ENCODE measurements at places on chromosomes 6 and 20.

DNA sequence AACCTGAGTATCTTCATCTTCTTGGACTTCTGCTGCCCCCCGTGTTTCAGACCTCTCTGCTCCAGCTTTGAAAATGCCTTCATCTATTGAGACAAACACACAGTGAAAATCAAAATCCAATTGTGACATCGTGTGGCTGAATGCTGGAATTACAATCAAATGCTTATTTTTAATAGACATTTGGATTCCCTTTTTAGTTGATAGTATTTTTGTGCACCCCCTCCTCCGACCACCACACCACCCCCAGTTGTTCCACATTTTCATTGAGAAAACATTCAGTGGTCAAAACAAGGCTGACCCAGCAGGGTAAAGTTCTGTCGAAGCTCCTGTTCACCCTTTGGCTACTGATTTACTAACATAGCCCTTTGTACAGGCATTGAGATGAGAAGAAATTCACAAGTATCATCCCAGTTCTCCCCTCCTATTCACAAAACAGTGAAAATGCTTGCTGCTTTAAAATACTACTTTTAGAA is 79.0 kb downstream of the NRSN1 start:
- H3K36me3 ChIP-seq, result no peaks in the 10 kb centered on the region
- DNase-seq, result no peak
- H3K27ac ChIP-seq, result no peak overlapping the region
- H3K4me3 ChIP-seq, result no peak overlapping the region
- H3K27me3 ChIP-seq, result peaks cover 10% of the 10 kb centered on the region

DNA sequence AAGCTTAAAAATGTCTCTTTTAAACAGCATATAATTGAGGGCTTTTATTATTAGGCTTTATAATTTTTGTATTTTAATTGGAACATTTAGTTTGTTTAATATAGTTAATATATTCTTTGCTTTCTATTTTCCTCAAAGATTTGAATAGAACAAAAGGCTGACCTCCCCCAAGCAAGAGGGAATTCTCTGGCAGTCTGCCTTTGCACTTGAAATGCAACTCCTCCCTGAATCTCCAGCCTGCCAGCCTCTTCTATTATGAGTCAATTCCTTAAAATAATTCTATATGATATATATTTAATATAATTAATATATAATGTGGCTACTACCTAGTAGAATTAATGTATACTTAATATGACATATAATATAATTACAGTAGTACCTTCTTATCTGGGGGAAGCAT is 69.2 kb downstream of the PTPRA start:
- H3K4me3 ChIP-seq, result no peak overlapping the region
- no peak overlapping the region for H3K27ac ChIP-seq
- H3K4me1 ChIP-seq, result peaks cover 24% of the 10 kb centered on the region
- H3K27me3 ChIP-seq, result no peaks in the 10 kb centered on the region

GRCh38 chr6:31332637-31333602 is 24.1 kb downstream of the HLA-B start:
- H3K4me3 ChIP-seq, result no peak overlapping the region
- no peak for DNase-seq
- H3K36me3 ChIP-seq, result peaks cover 10% of the 10 kb centered on the region

DNA sequence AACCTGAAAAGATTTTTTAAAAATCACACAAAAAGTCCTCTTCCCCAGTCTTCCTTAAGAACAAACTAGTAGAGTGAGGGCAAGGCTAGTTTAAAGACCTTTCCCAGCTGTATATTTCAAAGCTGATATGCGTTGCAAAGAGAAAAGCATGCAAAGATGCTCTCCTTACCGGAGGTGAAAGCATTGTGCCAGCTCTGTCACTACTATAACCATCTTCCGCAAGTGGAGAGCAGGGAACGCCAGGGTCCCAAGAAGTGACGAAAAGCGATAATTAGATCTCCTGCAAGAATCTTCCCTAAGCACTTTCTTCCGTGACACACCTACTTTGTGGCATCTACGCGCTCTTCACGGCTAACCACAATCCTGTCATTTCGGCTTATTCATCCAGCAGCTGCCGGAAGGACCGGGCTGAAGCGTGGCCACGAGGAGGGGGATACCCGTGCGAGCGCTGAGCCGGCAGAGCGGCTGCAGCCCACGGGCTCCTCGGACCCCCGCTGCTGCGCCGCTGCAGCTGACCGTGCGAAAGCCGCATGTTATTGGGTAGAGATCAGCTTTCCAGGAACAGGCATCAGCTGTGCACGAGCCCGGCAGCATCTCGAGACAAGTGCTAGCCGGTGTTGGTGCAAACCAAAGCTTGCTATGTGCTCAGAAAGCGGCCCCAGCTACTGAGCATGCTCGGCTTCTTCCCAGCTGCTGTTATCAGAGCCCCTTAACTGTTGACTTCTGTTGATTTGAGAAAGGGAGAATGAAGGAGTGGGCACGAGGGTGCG is 57.2 kb upstream of the ARHGAP18 start:
- peak; percentile 87 for DNase-seq
- peaks cover 18% of the 10 kb centered on the region for H3K4me1 ChIP-seq
- H3K36me3 ChIP-seq, result peaks cover 1% of the 10 kb centered on the region
- peak overlapping the region; percentile 80 for H3K4me3 ChIP-seq
- peaks cover 8% of the 10 kb centered on the region for H3K27me3 ChIP-seq
- peak overlapping the region; percentile 58 for H3K27ac ChIP-seq

DNA sequence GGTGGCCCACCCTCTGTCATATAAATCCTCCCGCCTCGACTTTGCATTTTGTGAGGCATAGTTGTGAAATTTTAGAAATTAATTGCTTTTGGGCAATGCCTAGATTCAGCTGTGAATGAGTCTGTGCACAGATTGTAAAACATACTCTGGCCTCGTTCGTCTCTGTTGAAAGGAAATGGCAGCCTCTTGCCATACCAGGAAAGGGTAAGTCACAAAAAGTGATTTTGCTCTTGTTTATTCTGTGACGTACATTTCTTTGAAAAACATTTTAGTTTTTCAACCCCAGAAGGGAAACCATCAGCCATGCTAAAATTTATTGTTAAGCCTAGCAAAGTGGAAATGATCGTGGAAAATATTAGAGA is 15.3 kb upstream of the EXOC2 start:
- no peaks in the 10 kb centered on the region for H3K36me3 ChIP-seq
- H3K4me3 ChIP-seq, result no peak overlapping the region
- H3K27me3 ChIP-seq, result no peaks in the 10 kb centered on the region
- peaks cover 73% of the 10 kb centered on the region for H3K4me1 ChIP-seq
- no peak for DNase-seq
- peak overlapping the region; percentile 8 for H3K27ac ChIP-seq

DNA sequence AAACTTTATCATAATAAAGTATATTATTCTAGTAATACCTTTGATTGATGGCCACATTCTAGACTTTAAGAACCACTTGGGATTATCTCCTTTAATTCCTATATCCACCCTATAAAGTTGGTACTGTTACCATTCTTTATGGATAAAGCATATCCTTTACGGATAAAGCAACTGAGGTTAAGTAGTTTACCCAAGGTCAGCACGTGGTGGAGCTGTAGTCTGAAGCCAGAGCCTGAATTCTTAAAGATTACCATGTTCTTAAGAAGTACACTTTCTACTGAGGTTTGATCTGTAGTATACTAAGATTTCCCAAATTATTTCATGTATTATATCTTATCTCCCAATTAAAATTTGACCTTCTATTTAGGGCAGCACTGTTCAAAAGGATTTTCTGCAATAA is 3.0 kb upstream of the NCOA7 start:
- no peak overlapping the region for H3K27ac ChIP-seq
- DNase-seq, result no peak
- peaks cover 39% of the 10 kb centered on the region for H3K4me1 ChIP-seq
- H3K27me3 ChIP-seq, result no peaks in the 10 kb centered on the region
- no peak overlapping the region for H3K4me3 ChIP-seq

All from osteocyte (in vitro differentiated cells).